ENCODE measurements at places on chromosomes 1 and 21.

GRCh38 chr1:235298758-235299157, 29.2 kb downstream of the ARID4B start:
- no peak for DNase-seq

DNA sequence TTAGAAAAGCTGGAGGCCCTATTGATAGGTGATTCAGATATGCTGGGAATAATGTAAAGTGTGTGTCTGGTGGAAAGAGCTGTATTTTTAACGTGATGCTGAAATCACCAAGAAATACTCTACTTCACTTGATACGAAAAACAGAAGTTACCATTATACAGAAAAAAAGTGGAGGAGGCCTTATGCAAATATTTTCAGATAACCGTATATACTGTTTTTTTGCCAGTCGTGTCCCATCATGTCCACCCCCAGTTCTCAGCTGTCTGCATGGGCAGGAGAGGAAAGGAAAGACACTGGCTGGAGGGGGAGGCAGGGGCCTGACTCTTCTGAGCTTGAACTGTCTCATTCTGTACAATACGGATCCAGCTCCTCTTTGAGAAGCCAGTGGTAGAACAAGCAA, 51.1 kb downstream of the KCNJ6 start:
- no peak for DNase-seq

DNA sequence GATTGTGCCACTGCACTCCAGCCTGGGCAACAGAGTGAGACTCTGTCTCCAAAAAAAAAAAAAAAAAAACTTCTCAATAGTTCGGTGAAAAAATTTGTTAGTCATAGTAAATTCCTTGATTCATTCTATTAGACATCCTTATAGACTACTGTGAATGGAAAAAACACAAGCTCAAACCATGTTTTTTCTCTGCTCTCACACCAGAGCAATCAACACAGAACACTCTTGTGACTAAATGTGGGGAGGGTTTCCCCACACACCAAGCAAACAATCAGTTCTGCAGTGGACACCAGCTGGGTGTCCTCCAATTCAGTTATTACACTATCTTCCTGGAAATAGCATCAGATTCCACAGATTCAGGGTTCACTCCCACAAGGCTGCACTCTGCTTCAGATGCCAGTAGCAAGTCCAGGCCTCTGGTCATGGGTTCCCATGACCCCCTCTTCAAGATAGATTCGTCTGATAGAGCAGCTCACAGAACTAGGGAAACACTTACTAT, 69.1 kb upstream of the TEKT2 start:
- no peak for DNase-seq

DNA sequence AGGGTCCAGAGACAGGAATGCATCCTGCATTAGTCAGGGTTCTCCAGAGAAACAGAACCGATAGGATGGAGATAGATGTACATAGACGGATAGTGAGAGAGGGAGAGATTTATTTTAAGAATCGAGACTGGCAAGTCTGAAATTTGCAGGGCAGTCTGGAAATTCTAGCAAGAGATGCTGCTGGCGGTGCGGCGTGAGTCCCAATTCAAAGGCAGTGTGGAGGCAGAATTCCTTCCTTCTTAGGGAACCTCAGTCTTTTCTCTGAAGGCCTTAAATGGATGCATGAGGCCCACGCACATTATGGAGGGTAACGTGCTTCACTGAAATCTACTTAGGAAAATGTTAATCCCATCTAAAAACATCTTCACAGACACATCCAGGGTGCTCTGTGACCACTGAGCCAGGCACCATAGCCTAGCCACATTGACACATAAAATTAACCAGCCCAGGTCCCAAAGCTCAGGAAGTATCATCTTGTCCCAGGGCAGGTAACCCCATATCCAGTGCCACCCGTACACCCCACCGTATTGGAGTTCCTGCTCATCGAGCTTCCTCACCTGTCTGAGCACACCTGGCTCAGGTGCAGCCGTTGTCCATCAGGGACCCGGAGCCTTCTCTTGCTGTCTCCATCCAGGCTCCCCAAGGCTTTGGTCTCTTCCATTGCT, 9.7 kb upstream of the PKNOX1 start:
- DNase-seq: no peak

DNA sequence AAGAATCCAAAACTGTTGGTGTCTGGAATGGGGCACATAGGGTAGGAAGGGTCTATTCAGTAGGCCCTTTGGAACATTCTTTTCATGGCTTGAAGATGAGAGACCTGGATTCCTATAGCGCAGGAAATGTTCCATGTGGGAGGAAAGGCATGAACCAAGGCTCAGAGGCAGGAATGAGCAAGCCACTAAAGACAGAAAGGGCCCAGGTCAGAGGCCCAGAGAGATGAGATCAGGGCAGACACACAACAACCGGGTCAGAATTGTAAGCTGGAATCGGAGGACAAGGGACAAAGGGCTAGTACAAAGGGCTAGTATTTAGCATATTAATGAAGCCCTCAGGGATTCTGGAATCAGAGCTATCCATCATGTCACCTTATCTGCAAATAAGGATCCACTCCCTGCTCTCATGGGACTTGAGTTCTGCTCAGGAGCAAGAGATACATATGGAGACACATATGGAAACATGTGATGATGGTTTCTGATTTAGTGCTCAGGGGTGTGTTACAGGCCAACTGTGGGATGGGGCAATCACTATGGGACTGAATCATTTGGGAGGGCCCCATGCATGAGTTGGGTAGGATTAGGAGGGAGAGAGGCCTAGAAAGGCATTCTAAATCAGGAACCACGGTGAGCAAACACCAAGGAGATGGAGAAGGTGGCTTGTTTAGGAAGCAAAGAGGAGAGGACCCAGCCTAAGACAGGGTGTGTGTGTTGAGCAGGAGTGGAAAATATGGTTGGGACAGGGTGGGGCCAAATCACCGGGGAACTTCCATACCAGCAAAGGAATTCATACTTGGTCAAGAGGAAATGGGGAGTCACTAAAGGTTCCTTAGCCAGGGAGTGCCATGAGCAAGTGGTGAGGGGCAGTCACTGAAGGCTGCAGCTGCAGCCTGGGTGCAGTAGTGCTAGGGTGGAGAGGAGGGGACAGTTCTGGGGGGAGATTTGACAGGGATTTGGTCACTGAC, 8.6 kb downstream of the NECTIN4 start:
- DNase-seq: no peak

DNA sequence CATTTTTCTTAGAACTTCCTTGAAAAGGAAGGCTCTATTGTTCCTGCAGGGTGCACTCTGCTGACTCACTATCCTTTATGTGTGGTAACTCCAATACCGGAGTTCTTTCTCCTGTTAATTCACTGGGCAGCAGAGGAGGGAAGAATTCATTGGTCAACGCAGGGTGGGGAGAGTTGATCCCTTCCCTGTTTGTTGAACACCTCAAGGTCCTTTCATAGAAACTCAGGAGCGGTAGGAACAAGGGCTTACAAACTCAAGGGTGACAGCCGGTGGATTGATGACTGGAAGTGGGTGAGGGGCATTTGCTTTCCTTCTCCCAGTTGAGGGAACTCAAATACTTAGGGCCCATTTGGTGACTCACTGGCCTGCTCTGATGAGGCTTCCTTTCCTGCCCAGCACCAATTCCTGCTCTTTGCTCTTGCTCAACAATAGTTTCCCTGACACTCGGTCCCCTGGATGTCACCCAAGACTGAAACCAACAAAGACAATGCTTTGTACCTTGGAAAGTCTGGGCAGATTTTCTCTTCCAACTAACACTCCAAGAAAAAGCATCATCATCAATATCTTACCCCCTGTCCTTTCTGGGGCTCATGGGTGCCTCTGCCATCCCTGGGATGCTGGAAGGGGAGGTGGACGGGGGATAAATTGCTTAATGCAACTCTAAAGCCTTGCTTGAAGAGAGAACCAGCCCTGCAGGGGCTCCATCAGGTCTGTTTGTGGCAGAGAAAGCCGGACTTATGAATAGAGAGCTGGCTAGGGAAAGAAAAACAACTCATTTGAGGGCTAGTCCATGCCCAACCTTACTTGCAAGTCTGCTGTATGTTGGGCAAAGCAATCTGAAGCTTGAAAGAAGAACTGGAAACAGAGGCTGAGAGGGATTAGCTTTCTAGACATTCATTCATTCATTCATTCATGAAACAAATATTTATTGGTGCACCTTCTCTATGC, 9.3 kb downstream of the SLC26A9 start:
- DNase-seq: no peak

All from activated CD8-positive, alpha-beta memory T cell treated with anti-CD3 and anti-CD28 coated beads for 4 hours (primary cell).